ENCODE measurements at places on chromosomes 3 and 15. TPM values are rescaled to one million over a fixed set of nuclear protein-coding genes. Genes with fewer than 3 reads are reported as not detected.

The CAMP gene
- polyA plus RNA-seq = not detected

The KLF15 gene
- polyA plus RNA-seq = 11.0 TPM

The CTXND1 gene
- polyA plus RNA-seq = 1.5 TPM

The SERINC4 gene
- 0.22 TPM for polyA plus RNA-seq

The SGO1 gene
- polyA plus RNA-seq = 4.4 TPM

The GADL1 gene
- polyA plus RNA-seq = 0.64 TPM

The CD200R1 gene
- polyA plus RNA-seq = not detected

The HYAL3 gene
- polyA plus RNA-seq = 4.2 TPM

The CGNL1 gene
- 9.1 TPM for polyA plus RNA-seq

The CMTM6 gene
- polyA plus RNA-seq = 8.6 TPM

The ACTRT3 gene
- 0.37 TPM for polyA plus RNA-seq

The TRPC1 gene
- 2.9 TPM for polyA plus RNA-seq

The CAMK2N2 gene
- 94.8 TPM for polyA plus RNA-seq

The CAND2 gene
- polyA plus RNA-seq = 10.3 TPM

The NUSAP1 gene
- polyA plus RNA-seq = 158 TPM

The SPTBN5 gene
- 0.12 TPM for polyA plus RNA-seq

The TOPAZ1 gene
- polyA plus RNA-seq = not detected

The DTX3L gene
- polyA plus RNA-seq = 4.9 TPM

The THRB gene
- 3.8 TPM for polyA plus RNA-seq

The ARNT2 gene
- 65.6 TPM for polyA plus RNA-seq

The SCG5 gene
- 151 TPM for polyA plus RNA-seq

The GRIP2 gene
- polyA plus RNA-seq = 0.54 TPM

The ZMAT3 gene
- polyA plus RNA-seq = 5.3 TPM

The BFSP2 gene
- polyA plus RNA-seq = 1.0 TPM

The TAMM41 gene
- polyA plus RNA-seq = 10.6 TPM

The KNG1 gene
- polyA plus RNA-seq = 0.15 TPM

The HRG gene
- polyA plus RNA-seq = not detected

The RYR3 gene
- 1.0 TPM for polyA plus RNA-seq

The TRIM42 gene
- polyA plus RNA-seq = not detected

The TTLL13 gene
- polyA plus RNA-seq = not detected

The XCR1 gene
- not detected for polyA plus RNA-seq

The ADAMTS17 gene
- polyA plus RNA-seq = 7.1 TPM

The PSMD6 gene
- polyA plus RNA-seq = 39.4 TPM

The UNC45A gene
- polyA plus RNA-seq = 85.1 TPM

The GPR149 gene
- polyA plus RNA-seq = not detected

The B2M gene
- polyA plus RNA-seq = 864 TPM

The DUOXA1 gene
- 1.5 TPM for polyA plus RNA-seq

The CCR8 gene
- not detected for polyA plus RNA-seq

All from brain (organoid and tissue), 16 donors.